Fibroblast of skin of back (primary cell): ENCODE measurements at places on chromosomes 3 and 15.
A peak's percentile ranks its signal among the peaks of the same experiment; 100 is the strongest.

DNA sequence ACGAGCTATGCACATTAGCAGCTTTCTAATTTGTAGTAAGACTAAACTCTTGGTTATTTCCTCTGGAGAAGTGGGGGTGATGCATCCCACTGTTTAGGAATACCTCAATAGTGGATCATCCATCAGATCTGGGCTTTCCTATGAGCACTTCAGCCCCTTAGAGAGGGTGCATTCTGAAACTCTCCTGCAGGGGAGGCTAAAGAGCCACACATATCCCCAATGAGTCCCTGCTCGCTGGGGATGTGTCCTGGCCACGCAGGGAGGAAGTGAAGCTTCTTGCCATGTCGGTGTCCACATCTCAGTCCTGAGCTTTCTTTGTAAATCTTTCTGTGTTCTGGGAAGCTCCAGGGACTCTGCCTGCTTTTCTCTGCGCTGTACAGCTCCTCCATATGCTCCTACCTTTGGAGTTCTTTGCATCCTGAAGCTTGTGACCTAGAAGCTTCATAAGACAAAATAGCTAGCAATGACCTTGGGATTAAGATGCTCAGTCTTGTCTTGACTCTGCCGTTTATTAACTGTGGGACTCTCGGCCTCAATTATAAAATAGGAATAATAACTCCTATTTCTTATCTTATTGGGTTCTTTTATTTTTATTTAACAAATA is 28.3 kb upstream of the MASP1 start:
- DNase-seq = peak; percentile 77

DNA sequence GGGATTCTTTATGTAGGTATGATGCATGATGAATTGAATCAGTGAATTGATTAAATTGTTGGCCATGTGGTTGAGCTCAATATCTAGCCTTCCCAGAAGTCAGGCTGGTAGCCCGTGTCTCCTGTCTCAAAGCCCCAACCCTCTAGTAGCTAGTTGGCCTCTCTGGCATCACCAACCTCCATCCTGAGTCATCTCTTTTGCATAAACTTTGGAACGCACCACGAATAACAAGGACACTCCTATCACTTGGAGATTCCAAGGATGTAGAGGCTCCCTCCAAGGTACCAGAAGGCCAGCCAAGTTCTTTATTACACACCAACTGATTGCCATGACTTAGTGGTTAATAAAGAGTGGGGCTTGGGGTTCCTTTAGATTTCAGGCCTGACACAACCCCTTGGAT is 148.4 kb downstream of the APBA2 start:
- peak; percentile 21 for DNase-seq

DNA sequence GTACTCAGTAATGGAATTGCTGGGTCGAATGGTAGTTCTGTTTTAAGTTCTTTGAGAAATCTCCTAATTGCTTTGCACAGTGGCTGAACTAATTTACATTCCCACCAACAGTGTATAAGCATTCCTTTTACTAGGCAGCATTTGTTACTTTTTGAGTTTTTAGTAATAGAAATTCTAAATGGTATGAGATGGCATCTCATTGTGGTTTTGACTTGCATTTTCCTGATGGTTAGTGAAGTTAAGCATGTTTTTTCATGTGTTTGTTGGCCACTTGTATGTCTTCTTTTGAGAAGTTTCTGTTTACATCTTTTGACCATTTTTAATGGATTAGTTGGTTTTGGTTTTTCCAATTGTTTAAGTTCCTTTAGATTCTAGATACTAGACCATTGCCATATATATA is 28.4 kb downstream of the TP63 start:
- DNase-seq = peak; percentile 39

DNA sequence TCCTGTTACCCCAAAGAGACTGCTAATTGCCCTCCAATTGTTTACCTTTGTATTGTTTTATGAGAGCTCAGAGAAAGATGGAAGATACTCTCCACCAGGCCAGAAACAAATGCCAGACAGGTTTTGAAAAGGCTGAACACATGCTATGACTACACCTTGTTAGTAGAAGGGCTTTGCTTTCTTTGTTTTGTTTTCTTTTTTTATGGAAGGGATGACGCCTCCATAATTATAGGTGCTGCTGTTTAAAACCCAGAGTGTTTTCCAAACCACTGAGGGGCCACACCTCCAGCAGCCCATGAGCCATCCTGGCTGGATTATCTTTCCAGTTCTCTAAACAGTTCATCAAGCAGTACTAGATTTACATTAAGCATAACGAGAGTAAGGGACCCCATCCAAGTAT is 5.6 kb upstream of the FOXP1 start:
- DNase-seq = no peak

DNA sequence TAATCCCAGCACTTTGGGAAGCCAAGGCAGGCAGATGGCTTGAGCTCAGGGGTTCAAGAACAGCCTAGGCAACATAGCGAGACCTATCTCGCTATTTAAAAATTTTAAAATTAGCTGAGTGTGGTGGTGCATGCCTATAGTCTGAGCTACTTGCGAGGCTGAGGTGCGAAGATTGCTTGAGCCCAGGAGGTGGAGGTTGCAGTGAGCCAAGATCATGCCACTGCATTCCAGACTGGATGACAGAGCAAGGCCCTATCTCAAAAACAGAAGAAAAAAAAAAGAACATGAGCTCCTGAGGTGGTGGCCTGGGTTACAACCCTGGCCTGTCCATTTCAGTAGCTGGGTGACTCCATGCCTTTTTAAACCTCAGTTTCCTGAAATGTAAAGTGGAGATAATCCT is 7.2 kb downstream of the DNASE1L3 start:
- no peak for DNase-seq

GRCh38 chr3:57910990-57911389 is 97.2 kb upstream of the FLNB start:
- peak; percentile 35 for DNase-seq

DNA sequence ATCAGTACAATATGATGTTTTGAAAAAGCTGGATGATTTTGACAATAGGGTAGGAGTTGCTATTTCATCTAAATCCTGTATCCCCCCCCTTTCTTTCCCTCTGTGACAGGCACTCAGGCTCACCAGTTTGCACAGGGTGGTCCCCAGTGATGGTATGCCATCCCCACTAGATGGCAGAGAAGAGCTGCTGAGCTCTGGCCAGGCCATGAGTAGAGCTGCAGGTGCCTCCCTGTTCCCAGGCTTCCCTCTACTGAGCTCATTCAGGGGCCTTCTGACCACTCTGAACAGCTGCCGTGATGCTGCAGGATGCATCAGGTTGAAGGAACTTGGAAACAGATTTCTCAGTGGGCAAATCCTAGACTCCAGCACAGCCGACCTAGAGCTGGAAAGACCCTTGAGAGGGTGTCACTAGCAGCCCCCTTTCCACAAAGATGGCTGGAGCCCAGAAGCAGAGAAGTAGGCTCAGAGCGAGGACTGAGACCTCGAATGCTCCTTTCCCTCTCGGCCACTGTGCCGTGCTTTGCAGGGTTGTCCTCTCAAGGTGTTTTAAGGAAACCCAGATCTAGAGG is 45.1 kb downstream of the EFCAB12 start:
- peak; percentile 64 for DNase-seq

- no peak for DNase-seq
These were observed 3.4 kb downstream of the DYNLT2B start for GRCh38 chr3:196314597-196314996.

DNA sequence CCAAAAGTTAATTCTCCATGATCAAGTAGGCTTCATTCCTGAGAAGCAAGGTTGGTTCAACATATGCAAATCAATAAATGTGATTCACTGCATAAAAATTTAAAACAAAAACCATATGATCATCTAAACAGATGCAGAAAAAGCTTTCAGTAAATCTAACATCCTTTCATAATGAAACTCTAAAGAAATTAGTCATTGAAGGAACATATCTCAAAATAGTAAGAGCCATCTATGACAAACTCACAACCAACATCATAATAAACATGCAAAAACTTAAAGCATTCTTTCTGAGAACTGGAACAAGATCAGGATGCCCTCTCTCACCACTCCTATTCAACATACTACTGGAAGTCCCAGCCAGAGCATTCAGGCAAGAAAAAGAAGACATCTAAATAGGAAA is 254.1 kb downstream of the AGBL1 start:
- DNase-seq = no peak

- DNase-seq = no peak
These were observed 56.6 kb downstream of the SEC22A start for GRCh38 chr3:123258359-123258758.

GRCh38 chr3:89503891-89504391 is 396.5 kb downstream of the EPHA3 start:
- no peak for DNase-seq

DNA sequence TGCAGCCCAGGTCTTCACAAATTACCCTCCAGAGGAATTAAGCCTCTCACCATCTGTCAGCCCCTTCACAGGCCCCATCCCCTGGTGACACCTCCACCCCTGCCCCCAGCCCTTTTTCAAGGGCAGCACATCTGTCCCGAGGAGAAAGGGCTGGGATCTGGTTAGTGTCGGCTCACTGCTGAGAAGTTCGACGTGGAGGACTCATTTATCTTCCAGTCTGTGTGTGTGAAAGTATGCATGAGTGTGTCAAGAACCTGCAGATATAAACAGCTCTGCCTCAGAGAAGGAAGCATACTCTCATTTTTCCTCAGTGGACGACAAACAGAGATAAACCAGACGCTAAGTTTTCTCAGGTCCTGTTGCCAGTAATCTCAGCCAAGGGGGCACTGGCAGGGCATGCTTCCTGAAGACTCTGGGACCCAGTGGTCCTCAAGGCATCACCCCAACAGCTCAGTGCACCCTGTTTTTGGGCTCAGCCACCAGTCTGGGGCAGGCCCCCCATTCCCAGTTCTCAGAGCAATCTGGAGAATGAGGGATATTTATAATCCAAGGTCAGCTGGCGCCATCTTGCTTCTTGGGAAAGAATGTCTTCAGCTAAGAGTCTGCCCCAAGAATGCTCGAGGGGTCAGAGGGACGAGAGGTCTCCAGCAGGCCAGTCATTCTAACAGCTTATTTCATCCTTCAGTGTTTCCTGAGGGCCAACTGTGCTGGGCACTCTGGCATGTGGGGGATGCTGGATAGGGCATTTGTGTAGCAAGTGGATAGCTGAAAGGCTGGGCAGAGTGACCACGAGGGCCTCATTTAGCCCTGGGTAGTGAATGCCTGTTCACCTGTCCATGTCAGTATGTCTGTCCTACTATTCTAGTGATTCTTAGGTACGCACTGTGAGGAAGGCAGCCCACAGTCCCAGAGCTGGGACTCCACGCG is 73.6 kb downstream of the ADCY5 start:
- no peak for DNase-seq

GRCh38 chr15:73357999-73358665 is 10.6 kb downstream of the HCN4 start:
- no peak for DNase-seq

GRCh38 chr3:133870822-133871221 is 24.9 kb downstream of the RAB6B start:
- DNase-seq = no peak

GRCh38 chr3:150278195-150278594 is 129.9 kb upstream of the TSC22D2 start:
- no peak for DNase-seq

- no peak for DNase-seq
These were observed 40.4 kb downstream of the GOLGA6A start for GRCh38 chr15:74041777-74042435.

DNA sequence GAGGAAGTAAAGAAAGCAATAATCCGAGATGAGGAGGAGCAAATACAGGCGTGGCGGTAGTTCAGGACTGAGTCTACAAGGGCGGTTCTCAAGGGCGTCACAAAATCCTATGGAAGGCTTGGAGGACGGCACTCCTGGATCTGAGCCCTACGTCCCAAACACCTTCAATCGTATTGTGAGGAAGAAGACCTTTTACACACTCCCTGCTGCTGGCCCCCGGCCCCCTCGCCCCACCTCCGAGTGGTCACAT is 747 bp downstream of the PLD1 start:
- DNase-seq = peak; percentile 52

DNA sequence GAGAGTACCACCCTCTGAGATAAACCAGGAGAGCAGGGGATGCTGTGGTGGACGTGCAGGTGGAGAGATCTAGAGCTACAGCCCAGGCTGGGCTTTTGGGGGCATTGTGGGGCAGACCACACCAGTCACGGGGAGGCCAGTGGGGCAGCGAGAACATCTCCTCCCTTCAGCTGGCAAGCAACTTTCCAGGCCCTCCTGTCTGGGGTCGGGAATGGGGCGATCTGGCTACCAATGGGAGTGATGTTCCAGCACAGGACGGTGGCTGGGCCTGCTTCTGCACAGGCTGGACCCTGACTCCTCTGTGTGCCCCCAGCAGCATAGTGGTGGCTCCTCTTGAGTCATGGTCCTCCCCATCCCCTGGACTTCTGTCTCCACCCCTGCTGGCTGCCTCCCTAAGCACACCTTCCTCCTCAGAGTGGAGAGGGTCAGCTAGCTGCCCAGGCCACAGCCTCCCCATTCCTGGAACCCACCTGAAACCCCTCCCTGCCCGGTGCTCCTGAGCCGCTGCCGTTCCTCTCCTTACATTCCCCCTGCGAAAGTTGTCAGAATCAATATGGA is 16.1 kb downstream of the IRAK2 start:
- no peak for DNase-seq

- no peak for DNase-seq
These were observed 101.4 kb upstream of the STT3B start for GRCh38 chr3:31431321-31431720.

- no peak for DNase-seq
These were observed 128.4 kb downstream of the IGF1R start for GRCh38 chr15:98776607-98777281.

- no peak for DNase-seq
These were observed 152.9 kb upstream of the RGMA start for GRCh38 chr15:93241696-93242585.

DNA sequence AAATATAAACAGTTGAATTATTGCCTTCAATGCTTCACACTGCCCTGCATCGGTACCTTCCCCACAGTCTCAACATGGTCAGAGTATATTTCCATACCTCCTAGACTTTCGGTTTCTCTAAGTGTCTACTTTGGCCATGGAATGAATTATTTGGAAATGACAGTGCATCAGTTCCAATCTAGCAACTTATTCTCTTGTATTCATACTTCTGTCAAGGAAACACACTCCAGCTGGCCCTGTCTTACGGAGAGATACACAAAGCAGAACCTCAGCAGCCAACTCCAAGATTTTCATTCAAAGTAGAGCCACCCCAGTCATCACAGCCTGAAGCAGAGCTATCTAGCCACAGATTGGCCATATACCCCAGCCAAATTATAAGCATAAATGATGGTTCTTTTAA is 518.4 kb upstream of the UBE2E2 start:
- no peak for DNase-seq

GRCh38 chr15:90901175-90902039 is 1.7 kb upstream of the MAN2A2 start:
- no peak for DNase-seq

DNA sequence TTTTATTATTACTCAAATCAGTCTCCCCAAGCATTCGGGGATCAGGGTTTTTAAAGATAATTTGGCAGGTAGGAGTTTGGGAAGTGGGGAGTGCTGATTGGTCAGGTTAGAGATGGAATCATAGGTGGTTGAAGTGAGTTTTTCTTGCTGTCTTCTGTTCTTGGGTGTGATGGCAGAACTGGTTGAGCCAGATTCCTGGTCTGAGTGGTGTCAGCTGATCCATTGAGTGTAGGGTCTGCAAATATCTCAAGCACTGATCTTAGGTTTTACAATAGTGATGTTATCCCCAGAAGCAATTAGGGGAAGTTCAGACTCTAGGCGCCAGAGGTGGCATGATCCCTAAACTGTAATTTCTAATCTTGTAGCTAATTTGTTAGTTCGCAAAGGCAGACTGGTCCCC is 20.6 kb upstream of the TRANK1 start:
- DNase-seq = no peak
